ENCODE measurements at places on chromosomes 3 and 15. TPM values are rescaled to one million over a fixed set of nuclear protein-coding genes. Genes with fewer than 3 reads are reported as not detected.

DNA sequence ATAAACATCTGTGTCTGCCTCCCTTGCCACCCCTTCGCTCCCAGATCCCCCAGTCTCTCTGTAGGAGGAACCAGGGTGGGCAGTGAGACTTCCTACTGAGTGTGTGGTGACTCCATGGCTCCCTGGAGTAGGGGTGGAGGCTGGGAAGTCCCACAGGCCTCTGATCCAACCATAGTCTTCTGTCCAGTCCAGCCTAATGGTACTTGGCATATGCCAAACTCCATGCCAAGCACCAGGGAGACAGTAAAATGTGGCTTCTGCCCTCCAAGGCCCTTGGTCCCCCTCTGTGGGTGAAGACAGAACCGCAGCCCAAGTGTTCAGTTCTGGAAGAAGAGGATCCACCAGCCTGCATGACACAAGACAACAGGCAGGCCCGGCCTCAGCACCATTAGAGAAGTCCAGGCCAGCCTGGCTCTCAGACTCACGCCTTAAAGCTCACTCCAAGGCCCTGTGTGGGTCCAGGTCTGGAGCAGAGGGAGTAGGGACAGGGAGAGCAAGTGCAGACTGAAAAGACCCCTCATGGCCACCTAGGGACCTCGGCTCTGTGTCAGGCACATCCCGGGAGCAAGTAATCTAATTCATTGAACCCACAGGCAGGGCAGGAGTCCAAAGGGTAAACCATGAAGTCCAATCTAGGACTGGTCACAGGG lies 112.7 kb downstream of the ETFA start:
- DNase-seq, result no peak

DNA sequence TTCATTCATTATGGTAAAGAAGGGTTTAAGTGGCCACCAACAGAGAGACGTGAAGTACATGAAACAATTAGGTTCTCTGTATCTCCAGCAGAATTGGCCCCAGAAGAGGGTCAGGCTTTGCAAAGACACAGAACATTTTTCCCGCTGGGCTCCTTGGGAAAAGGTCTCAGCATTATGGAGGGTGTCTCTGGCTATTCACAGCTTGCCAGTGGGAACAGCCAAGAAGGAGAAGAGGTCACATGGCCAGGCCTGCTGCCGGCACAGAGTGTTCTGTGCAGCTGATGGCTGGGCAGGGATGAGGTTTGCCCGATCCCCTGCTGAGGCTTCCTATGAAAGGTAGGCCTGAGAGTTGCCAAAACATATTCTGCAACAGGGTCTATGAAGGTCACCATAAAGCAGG lies 77.8 kb upstream of the LPP start:
- DNase-seq, result no peak

- DNase-seq, result no peak
Observed at GRCh38 chr3:106945435-106945834, 431.8 kb upstream of the CCDC54 start.

Gene CFAP91
- 0.69 TPM for total RNA-seq

Gene EPB42
- total RNA-seq, result 10.4 TPM

DNA sequence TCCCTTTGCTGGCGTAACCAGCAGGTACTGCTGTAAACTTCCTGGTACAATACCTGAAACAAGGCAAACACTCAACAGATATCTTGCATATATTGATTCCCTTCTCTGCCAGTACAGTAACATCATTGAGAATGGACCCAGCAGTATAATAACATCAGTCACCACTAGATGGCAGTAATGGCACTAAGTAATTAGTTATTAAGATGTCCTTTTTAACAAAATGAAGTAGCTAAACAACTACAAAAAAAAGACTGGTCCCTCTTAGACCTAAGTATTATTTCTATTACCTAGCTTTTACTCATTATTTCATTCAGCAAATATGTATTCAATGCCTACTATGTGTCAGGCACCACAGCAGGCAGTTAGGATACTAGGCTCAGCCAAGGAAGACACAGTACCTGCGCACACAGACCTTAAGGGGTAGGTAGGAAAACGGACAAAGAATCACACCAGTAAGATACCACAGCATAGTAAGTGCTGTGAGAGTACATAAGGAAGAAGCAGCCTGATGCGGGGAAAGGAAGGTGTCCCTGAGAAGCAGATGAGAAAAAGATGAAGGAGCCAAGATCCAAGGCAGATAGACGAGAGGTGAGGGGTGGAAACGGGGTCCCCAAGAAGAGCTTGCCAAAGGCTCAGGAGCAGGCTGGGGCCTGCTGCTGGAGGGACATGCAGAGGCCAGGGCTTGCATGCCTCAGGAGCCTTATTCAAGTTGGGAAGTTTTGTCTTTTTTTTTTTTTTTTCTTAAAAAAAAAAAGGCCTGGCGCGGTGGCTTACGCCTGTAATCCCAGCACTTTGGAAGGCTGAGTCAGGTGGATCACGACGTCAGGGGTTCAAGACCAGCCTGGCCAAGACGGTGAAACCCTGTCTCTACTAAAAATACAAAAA lies 102.7 kb upstream of the CHD2 start:
- peak; percentile 50 for DNase-seq

DNA sequence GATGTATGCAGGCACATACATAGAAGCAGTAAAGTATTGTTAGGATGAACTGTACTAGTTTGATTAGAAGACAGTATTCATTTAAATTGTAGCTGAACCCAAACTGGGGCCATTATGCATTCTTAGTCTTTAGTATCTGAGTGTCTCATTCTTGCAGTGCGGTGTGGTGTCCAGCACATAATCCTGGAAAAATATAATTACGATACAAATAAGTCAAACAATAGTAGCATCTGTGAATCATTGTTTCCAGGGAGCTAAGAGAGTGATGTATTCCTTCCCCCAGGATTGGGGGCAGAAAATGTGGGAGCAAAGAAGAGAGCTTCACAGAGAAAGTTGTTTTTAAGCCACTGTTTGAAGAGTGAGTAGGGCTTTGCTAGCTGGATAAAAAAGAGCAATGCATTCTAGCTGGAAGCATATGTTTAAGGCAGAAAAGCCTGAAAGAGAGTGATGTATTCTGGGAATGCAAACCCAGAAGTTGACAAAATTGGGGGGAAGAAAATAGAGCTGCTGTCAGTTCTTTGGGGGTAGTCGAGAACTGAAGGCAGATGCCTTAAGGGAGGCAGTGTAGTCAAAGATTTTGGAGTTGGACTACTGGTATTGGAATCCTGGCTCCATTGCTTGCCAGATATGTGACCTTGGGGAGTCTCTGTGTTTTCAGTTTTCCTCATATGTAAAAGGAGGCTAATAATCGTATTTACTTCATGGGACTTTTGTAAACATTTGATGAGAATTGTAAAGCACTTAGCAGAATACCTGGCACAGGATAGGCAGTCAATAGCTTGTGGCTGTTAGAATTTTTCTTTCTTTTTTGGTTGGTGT lies 14.1 kb downstream of the SLMAP start:
- DNase-seq, result no peak

DNA sequence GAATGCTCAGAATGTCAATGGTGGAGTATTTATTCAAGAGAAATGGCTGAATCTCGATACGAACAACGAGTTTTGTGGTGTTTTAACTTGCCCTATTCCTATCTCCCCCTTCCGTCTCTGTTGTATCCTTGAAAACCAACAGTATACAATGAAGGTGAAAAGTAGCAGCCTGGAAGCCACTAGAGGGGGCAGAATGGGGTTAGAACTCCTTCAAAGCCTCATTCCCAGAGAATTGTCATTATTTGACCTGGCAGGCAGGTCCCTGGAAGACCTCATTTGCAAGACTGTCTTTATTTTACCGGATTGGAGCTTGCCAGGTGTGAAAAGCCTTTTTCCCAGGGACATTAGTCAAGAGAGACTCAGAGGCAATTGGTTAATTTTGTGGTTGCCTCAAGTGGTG lies 139.4 kb downstream of the LRRC28 start:
- no peak for DNase-seq

GRCh38 chr3:62672270-62672987 lies 202.8 kb downstream of the CADPS start:
- DNase-seq, result no peak

GRCh38 chr15:41656188-41656587 lies 4.0 kb upstream of the MGA start:
- no peak for DNase-seq

- no peak for DNase-seq
Observed at GRCh38 chr3:147934451-147935180, 525.5 kb downstream of the ZIC1 start.

DNA sequence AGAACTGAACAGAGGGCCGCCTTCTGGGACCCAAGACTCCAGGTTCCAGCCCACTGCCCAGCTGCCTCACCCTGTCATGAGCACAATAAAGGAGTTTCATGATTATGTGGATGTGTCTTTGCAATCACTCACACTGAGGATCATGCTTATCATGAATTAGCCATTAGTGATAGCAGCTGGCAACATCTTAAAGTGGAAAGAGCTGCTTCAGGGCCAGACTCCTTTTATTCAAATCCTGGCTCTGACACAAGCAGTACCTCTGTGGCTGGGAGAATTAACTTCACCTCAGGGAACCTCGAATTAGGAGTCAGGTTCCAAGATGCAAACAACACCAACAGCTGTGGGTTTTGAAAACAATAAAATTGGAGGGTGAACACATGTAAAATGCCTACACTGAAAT lies 6.6 kb upstream of the SCAP start:
- no peak for DNase-seq

Gene ADPRH
- 2.7 TPM for total RNA-seq

Measured in skin of body (tissue), 3 donors.